ENCODE measurements at places on chromosomes 5 and 9. TPM values are rescaled to one million over a fixed set of nuclear protein-coding genes. Genes with fewer than 3 reads are reported as not detected.

LHX6 gene
- total RNA-seq = 32.0 TPM

DNA sequence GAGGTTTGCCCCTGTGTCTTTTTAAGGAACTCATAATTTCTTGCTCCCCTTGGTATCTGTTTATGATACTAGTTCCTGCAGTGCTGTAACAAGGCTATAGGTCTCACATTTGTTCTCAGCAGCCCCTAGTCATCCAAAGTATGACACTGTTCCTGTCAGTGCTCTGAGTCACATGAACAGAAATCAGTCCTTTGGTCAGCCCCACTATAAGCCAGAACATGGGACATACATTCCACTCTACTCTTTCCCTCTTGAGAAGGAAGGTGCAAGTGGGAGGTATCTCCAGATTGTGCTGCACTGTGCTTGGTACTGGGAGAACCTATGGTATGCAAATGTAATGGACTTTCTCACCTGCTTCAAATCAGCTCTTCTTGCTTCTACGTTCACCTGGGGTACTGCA, 87.0 kb downstream of the IARS1 start:
- DNase-seq = no peak

F2R gene
- total RNA-seq = 368 TPM

- no peak for DNase-seq
Measured at GRCh38 chr9:77507212-77507961, 140.7 kb downstream of the GNA14 start.

- no peak for DNase-seq
Measured at GRCh38 chr9:116380496-116380995, 227.0 kb downstream of the PAPPA start.

CCNI2 gene
- total RNA-seq = not detected

DNA sequence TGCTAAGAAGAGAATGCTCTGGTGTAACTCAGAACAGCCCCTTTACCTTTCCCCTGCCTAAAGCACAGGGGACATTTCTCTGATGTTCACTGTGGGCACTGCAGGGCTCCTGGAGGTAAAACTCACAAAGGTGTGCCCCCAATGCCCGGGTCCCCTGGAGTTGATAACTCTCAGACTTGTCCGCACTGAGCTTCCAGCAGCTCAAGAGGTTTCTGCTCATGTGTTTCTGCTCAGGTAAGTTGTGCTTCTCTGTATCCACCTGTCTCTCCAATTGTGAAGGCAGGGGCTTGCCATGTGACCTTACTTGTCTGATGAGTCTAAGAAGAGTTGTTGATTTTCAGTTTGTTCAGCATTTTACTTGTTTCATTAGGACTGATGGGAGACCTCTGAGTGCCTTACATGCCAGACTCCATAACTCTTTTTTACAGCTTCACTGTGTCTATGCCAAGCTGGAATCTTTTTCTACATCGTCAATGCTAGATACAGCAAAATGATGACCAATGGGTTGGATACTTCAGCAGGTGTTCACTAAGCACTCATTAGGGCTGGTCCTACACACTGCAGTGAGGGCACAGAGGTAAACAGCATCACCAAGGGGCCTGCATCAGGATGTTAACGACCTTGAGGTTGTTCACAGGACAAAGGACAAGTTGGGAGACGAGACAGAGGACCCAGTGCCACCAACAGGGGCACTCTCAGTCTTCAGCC, 56.4 kb downstream of the MRPL36 start:
- no peak for DNase-seq

DNA sequence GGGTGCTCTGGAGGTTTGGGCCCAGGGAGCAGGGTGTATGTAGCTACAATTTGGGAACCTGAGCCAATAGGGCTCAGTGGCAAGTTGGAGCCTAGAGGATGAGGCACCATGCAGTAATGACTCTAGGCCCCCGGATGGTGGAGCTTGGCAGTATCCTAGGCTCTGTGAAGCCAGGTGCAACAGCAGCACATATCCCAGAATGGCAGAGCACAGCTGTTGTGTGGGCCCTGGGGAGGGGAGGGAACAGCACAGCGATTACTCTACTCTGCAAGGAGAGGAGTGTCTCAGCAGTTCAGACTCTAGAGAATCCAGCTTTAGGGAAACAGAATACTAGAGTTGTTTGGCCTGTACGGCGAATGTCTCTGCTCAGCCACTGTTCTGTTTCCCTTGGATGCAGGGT, 56.1 kb downstream of the LRRTM2 start:
- no peak for DNase-seq

- DNase-seq = no peak
Measured at GRCh38 chr9:18489861-18490260, 15.9 kb downstream of the ADAMTSL1 start.

- DNase-seq = no peak
Measured at GRCh38 chr5:65468633-65469032, 13.1 kb downstream of the ADAMTS6 start.

DNA sequence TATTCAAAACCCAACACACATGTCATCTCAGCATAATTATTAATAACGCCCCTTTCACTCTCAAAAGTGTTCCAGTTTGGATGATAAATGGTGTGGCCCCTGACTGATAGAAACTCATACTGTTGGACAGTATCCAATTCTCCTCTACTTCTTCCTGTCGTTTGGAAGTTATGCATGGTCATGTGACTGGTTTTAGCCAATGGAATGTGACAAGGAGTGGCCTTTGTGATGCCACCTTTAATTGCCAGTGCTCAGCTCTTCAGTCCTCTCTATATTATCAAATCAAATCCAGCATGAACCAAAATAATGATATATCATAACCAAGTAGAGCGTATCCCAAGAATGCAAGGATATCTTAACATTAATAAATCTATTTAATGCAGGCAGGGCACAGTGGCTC, 117.8 kb upstream of the SPIN1 start:
- no peak for DNase-seq

- DNase-seq = no peak
Measured at GRCh38 chr9:78559449-78559885, 262.5 kb downstream of the PSAT1 start.

DNA sequence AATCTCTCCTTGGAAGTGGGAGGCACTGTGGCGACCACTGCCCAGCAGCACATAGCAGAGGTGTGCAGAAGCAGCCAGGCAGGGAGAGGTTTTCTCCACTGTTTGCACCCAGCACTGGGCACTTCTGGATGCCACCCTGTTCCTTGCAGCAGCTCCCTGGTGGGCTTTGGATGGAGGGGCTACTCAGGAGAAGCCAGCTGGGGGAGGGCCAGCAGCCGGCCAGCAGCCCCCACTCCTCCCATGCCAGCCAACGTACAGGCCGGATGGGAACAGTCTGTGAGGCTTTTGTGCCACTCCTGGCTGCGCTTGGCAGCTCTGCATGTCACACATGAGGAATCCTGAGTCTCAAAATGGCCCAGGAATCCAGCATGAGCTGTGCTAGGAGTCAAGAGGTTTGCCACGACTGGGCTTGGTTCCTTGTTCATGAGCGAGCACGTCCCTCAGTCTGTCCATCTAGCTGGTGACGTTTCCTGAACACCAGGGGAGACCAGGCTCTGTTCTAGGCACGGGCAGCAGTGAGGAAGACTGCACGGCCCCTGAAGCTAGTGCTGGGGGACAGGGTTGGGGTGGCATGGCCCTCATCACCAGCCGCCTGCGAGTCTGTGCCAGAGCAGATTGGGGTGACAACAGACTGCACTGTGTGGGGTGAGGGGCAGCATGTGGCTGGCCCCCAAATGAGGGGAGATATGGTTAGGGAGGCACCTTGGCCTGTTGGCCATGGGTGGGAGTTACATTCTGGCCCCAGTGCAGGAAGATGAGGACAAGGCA, 10.1 kb downstream of the PHF2 start:
- DNase-seq = no peak

DNA sequence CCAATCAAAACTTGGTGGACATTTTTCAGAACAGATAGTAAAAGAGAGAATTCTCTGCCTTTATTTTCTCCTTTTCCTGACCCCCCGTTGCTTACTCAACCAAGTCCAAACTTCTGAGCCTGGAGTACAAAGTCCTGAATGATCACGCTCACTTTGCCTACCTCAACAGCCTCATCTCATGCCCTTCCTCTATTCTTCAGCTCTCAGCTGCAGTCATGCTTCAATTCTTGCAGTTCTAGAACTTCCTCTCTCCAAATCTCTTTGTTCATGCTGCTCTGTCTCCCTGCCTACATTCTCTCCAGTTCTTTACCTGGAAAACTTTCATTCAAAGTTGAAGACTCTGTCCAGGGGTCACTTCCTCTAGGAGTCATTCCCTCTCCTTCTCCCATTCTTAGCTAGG, 398.5 kb upstream of the SLC24A2 start:
- DNase-seq = no peak

DNA sequence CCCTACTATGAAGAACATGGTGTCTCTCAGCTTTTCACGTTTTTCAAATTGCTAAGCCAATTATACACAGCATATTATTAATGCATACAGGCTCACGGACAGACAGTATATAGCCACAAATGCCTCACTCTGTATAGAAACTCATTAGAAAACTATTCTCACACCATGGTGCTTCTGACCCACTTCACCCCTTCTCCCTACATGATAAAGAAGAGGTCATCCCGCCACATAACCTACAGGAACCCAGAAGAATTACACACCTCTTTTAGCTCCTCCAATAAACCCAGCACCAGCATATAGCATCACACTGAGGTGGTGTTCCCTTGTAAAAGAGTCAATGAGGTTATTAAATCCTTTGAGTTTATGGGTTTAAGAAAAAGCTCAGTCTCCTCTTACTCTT, 5.6 kb downstream of the TLE1 start:
- no peak for DNase-seq

DNA sequence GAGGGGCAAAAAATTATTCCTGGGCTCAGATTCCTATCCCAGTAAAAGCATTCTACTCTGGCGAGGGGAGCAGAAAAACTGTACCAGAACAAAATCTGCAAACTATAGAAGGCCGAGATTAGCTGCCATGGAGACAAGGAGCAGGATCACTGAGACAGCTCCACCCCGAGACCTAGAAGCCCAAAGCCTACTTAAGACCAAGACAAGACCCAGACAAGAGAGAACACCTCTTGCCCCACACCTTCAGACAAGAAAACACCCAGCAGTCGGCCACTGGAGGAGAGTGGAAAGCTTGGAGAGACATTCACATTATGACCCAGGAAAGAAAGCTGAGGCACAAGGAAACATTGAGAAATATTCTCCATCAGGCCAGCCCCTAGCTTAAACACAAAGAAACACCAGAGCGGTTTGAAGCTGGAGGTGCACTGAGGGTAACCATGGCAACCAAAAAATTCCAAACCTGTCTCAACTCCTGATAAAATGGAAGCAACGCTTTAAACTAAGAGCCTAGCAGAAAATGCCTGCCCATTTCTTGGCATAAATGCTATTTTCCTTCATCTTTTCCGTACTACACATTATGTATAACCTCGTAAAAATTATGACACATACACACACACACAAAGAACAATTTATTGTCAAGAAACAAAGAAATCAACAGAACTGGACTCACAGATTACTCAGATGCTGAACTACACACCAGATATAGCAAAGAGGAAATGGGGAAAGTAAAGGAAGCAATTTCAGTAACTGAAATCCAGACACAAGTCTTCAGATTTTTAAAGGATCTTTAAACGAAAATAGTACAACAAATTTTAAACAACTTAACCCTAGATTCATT, 53.8 kb upstream of the FTMT start:
- DNase-seq = no peak

AIF1L gene
- 3.1 TPM for total RNA-seq

- DNase-seq = no peak
Measured at GRCh38 chr5:86314951-86315350, 302.8 kb upstream of the COX7C start.

DNA sequence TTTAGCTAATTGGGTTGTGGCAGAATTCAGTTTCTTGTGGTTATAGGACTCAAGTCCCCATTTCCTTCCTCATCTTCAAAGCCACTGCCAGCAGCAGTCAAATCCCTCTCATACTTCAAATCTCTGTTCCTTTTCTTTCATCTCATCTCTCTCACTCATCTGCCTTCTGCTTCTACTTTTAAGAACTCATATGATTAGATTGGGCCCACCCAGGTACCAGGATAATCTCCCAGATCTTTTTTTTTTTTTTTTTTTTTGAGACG, 8.0 kb upstream of the REEP5 start:
- DNase-seq = no peak

TMEM215 gene
- total RNA-seq = not detected

Measured in glomerular endothelial cell (primary cell).